Cardiac septum (tissue), 1 donor: ENCODE measurements at places on chromosomes 2 and 18. TPM values are rescaled to one million over a fixed set of nuclear protein-coding genes. Genes with fewer than 3 reads are reported as not detected.

DNA sequence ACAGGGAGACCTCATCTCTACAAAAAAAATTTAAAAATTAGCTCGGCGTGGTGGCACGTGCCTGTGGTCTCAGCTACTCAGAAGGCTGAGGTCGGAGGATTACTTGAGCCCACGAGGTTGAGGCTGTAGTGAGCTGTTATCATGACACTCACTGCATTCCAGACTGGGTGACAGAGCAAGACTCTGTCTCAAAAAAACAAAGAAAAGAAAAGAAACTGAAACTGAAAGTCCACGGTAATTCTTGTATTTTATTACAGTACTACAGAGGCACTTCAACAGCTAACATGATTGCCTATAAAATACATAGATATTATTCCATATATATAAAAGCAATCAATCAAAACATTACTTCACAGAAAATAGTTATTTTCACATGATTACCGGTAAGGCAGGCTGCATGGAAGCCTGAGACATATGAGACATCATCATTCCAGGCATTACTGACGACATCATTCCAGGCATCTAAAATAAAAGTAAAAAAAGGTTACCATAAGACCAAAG lies 23.1 kb downstream of the PRPF40A start:
- no peak for DNase-seq

Gene MRPL53
- total RNA-seq = 134 TPM

DNA sequence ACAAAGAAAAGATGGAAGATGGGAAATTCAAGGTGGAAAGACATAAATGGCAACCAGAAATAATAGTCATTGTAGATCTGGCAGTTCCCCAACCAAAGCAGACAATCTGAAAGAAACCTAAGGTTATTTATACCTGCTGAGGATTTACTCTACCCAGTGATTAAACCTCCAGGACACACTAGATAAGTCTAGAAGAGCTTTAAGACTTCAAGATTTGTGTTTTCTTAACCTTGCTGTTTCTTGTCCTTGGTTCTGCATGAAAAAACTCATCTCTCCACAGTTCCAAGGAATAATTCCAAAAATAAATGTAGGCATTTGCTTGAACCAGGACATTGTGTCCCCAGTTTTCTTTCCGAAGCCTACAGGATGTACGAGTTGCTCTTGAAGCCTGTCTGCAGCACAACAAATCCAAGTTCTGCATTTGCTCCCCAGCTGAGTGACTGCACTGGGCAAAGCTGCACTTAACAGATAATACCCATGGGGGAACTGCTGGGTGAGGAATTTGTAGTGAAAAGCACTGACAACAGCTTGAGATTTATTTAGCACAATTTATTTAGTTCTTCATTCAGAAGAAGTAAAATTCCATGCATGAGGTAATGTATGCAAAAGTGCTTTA lies 19.8 kb downstream of the DTNA start:
- DNase-seq = no peak

- DNase-seq = no peak
Observed at GRCh38 chr18:59460072-59460420, 101.0 kb upstream of the LMAN1 start.

Gene RAB27B
- total RNA-seq = 0.08 TPM

Gene STAT4
- total RNA-seq = 37.8 TPM
